Fibroblast of skin of right quadriceps (primary cell): ENCODE measurements at places on chromosomes 11 and 22.

- no peak for DNase-seq
Measured at GRCh38 chr11:79852176-79852575, 411.3 kb upstream of the TENM4 start.

GRCh38 chr22:24444729-24445466 is 17.5 kb downstream of the ADORA2A start:
- DNase-seq: no peak

DNA sequence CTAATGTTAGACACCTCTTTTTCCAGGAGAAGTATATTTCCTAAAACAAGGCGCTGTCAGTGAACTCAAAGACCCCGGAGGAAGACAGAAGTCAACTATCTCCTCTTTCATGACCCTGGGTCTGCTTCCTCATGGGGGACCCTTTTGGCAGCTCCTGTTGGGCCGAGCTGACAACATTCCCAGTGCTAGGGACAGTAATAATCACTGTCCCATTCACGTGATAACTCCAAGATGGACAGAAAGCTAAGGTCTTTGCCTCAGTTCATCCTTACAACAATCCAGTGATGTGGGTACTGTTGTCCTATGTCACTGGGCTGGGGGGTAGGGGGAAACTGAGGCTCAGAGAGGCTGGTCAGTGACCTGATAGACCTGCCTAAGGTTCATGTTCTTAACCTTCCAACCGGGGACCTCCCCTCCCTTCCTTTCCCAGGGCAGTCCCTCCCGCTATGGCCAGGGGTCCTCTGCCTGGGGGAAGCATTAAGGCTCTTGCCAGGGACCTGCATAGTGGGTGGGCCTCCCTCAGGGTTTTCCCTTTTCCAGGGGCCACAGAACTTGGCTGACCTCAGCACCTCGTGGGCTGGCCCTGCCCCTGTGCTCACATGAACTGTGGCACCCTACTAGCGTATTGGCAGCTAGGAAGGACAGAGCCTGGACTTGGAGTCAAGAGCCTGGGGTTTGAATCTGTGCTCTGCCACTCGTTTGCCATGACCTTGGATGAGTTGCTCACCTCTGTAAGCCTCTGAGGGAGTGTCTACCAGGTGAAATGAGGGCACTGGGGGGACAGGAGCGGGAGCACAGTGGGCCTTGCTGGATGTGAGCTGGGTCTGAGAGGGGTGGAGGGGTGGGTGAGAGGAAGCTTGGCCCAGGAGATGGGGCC is 53.6 kb downstream of the LRRC32 start:
- no peak for DNase-seq

DNA sequence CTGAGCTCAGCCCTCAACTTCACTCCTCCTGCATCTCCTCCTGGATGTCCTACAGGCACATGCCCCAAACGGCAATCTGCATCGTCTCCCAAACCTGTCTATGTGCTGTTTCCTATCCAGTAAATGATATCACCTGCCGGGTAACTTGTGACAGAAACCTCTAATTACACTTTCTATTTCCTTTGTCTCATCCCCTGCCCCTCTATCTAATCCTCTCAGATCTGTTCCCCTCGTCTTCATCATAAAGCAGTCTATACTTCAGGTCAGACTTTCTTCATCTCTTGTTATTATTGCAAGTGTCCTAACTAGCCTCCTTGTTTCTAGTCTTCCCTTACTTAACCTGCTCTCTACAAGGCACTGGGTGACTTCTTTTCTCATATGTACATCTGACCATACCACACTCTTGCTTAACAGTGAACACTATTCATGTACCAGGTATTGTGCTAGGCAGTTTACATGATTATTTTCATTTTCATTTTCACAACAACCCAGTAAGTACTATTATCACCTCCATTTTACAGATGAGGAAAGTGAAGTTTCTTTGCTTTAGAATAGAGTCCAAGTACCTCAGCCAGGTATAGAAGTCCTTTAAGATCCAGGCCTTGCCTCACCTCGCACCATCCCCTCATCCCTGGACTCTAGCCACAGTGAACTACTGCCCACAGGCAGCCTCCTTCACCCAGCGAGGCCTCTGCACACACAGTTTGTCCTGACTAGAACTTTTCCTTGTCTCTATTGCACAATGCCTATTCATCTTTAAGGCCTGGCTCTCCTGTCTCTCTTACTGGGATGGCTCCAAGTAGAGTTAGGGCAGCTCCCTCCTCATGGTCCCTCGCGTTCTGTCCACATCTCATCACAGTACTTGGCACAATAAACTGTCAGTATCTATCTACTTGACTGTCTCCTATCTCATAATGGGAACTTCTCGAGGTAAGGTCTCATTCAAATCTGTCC is 22.1 kb upstream of the UCP3 start:
- no peak for DNase-seq

GRCh38 chr11:104291646-104292045 is 127.7 kb upstream of the PDGFD start:
- no peak for DNase-seq

DNA sequence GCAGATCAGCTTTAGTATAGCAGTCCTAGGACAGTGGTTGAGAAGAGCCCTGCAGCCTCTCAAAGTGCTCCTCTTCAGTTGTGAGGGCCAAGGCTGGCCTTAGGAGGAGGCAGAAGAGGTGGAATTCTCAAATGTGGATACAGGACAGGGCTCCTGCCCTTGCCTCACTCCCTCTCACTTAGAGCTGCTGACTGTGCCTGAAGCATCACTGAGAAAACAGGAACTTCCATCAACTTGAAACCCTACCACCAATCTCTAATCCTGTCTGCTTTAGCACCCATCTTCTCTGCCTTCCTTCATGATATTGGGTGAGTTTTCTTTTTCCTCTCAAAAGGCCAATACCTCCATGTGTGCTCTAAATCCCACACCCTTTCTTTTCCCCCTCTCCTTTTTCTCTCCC is 14.4 kb upstream of the UCP3 start:
- no peak for DNase-seq
